NCI-H82 (cell line): ENCODE measurements at places on chromosomes 4 and X.

DNA sequence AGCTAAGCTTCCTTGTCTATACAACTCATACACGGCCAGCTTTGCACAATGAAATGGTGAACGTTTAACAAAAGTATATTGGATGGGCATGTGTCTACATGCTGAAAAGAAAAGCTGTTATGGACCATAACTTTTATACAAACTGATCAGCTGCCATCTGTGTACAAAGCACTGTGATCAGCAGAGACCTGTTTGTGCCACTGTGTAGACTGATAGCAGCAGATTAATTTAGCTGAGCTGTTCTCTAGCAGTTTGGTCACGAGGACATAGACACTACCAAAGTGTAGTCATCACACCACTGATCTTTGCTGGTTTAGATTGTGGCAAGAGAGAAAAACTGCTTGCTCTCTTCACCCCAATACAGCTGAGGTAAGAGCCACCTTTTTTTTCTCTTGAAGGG lies 124.5 kb downstream of the RAPGEF2 start:
- DNase-seq: no peak

- no peak for DNase-seq
These were observed 138.1 kb downstream of the KDM6A start for GRCh38 chrX:45011131-45011530.

DNA sequence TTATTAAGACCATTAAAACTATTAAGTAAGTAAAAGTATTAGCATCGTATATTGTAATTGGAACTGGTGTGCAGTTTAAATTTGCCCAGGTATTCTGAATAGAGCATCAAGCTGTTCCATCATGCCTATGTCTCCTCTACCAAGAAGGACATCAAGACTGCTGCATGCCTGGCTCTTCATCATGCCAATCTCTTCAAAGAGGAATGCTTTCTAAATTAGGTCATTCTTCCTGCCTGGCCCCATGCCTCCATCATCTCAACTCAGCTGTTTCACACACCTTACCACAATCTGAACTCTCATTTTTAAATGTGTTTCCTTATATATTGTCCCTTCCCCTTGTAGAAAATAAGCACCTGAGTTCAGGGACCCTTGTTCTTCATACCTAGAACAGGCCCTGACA lies 270.5 kb upstream of the PPARGC1A start:
- DNase-seq: no peak

DNA sequence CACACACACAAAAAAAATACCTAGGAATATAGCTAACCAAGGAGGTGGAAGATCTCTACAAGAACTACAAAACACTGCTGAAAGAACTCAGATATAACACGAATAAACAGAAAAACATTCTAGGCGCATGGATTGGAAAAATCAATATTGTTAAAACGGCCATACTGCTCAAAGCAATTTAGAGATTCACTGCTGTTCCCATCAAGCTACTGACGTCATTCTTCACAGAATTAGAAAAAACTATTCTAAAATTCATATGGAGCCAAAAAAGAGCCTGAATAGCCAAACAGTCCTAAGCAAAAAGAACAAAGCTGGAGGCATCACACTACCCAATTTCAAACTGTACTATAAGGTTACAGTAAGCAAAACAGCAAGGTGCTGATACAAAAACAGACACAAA lies 390.2 kb downstream of the IDS start:
- DNase-seq: no peak

DNA sequence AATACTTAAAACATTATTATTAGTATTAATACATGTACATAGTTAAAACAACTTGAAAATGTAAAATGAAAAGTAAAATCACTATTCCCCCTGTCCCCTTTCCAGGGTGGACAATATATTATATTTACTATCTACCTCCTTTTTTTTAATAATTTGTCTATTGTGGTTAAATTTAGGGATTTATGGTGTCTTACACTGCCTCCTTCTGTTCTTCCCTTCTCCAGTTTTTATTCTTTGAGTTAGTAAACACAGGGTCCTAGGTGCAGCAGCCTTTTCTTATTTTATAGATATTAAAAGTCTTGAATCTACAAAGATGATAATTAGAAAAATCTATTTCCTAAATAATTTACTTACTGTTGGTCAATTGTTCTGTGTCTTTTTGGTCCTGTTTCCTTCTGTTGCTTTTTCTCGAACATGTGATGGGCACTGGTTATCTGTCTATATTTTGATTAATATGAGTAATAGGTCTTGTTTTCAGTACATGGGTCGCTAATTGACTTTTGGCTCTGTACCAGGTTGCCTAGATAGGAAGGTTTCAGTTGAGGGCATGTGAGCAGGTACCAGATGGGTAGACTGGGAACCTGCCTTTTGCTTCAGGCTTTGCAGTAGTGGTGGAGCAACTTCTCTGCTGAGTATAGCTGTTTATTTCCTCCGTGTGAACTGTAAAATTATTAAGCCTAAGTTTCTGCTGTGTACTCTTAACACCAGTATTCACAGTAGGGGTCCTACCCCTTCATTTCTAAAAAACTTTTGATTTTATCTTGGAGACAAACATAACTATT lies 1.1 kb downstream of the NUDT9 start:
- peak; percentile 47 for DNase-seq
